Activated CD4-positive, alpha-beta T cell treated with anti-CD3 and anti-CD28 coated beads, Interleukin-2, amount 50 U/mL, for 16 hours (primary cell): ENCODE measurements at places on chromosomes 6 and 20.

- no peak for DNase-seq
Observed at GRCh38 chr20:51738877-51739447, 29.2 kb downstream of the ATP9A start.

- DNase-seq, result no peak
Observed at GRCh38 chr6:107603006-107603370, 113.1 kb downstream of the SOBP start.

DNA sequence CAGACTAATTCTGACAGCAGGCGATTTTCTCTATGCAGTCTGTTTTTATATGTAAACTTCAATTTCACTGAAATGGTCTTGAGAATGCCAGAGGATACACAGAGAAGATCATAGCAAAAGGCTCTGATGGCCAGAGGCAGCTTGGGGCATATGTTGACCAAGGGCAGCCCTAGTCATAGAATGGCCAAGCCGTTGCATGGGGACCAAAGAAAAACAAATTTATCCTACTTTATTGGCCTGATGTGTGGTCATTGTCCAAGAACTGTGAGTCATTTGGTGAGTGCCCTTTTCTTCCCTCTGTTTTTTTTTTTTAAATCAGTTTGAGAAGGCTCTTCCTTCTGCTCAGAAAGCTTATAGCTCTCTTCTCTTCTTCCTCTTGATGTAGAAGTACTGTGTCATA is 5.8 kb downstream of the HDGFL1 start:
- DNase-seq, result no peak

DNA sequence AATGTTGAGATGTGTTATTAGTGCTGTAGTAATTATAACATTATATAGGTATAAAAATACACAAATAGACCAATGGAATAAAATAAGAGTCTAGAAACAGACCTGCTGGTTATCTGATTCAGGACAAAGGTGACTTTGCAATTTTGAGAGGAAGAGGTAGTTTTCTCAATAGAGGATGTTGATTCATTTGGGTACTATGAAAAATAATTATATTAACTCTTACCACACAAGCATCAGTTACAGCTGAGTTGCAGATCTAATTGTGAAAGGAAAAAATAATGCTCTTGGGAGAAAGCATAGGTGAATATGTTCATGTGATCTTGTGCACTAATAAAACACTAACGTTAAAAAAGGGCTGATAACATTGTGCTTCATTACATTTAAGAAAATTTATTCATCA is 103.0 kb downstream of the BCKDHB start:
- DNase-seq, result peak; percentile 37

GRCh38 chr6:55227862-55228261 is 53.5 kb downstream of the HCRTR2 start:
- no peak for DNase-seq

DNA sequence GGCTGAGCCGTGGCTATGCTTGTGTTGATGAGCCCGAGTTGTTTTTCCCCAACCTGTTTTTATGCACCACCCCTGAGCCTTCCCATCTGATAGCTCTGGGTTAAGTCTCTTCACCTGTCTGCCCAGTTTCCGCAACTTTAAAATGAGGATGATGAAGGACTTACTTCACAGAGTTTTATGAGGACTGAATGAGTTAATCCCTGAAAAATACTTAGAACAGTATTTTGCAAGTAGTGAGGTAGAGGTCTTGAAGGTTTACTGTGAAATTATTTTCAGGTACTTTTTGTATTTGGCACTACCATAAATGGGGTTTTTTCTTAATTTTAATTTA is 3.2 kb downstream of the MTG2 start:
- no peak for DNase-seq

DNA sequence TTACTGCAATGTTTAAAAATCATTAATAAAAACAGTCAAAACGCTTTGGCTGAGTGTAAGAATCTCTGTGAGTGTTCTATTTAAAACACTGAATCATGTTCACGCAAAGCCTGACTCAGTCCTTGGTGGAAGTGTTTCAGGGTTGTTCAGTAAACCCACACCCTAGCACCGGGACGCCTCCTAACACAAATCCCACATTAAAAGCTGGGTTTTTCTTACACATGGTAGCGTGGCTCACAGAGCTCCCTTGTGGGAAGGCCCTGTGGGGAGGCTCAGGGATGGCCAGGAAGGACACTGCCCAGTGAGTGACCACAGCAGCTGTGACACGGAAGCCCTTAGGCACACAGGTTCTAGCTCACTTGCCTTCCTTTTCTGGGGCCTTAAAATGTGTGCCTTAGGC is 80.2 kb downstream of the GMPR start:
- peak; percentile 18 for DNase-seq

DNA sequence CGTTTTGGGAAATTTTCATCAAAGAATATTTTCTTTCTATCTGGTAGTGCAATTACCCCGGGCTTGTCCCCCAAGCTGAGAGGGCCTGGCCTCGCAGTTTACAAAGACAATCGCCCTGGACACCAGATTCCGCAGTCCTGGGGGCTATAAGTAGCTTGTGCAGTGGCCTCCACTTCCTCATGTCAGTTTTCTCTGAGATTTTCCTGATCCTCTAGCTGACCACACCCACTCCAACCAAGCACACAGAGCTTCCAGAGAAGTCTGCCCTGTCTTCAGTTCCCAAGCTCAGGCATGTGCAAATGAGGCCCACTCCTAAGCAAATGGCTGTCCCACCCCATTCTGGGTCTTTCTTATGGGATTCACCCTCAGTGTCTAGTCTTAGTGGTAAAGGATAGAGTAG is 245.3 kb downstream of the MAFB start:
- DNase-seq, result no peak
